ENCODE measurements at places on chromosomes 4 and X. TPM values are rescaled to one million over a fixed set of nuclear protein-coding genes. Genes with fewer than 3 reads are reported as not detected.

COMMD8 gene
- 33.5 TPM for total RNA-seq

SAGE1 gene
- total RNA-seq: not detected

CPZ gene
- total RNA-seq: not detected

HPSE gene
- total RNA-seq: 16.2 TPM

SRPX2 gene
- 143 TPM for total RNA-seq

NSG1 gene
- total RNA-seq: 30.6 TPM

TBC1D14 gene
- 34.6 TPM for total RNA-seq

NAT8L gene
- 0.07 TPM for total RNA-seq

Measured in thoracic aorta endothelial cell (primary cell).